NCI-H187 treated with DMSO at 0.1 percent for 48 hours (cell line): ENCODE measurements at places on chromosomes 4 and X.

DNA sequence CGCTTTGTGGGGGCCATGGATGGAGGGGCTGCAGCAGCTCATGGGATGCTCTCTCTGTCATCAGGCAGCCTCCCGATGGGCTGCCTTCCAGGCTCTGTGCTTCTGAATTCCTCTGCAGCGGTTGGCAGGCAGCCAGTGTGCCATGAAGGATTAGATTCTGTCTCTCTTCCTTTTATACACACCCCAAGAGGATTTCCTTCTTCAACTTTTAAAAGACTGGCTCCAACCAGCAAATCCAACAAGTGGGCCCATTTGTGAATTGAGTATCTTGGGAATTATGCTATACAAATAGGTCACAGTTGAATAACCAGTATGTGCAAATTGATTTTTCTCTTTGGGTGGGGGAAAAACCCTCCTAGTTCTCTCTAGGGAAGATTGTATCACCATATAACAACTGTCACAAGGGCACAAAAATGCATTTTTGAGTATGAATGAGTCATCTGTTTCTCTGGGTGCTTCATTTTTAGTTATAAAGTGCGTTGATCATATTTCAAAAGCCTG is 96.8 kb upstream of the FAT1 start:
- no peak for DNase-seq

- no peak for DNase-seq
These were observed 9.6 kb downstream of the ZAR1 start for GRCh38 chr4:48499551-48500066.

- DNase-seq: no peak
These were observed 96.5 kb downstream of the WWC2 start for GRCh38 chr4:183195534-183195933.

- no peak for DNase-seq
These were observed 321.2 kb upstream of the SPOCK3 start for GRCh38 chr4:167555338-167556022.

DNA sequence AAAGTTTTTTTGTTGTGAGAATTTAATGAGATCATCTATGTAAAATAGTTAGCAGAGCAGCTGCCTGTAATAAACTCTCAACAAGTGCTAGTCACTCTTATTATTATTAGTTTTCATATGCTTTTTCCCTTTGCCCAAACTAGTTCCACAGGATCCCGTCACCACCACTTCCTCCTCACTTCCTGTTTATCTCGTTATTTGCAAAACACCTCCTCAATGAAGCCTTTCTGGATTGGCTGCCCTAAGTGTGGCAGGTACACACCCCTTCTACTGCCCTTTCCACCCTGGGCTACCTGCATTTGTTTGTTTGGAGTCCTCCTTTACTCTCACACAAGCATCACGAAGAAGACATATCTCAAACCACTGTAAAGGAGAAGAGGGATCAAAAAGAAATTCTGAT is 54.4 kb upstream of the KLF3 start:
- DNase-seq: no peak

DNA sequence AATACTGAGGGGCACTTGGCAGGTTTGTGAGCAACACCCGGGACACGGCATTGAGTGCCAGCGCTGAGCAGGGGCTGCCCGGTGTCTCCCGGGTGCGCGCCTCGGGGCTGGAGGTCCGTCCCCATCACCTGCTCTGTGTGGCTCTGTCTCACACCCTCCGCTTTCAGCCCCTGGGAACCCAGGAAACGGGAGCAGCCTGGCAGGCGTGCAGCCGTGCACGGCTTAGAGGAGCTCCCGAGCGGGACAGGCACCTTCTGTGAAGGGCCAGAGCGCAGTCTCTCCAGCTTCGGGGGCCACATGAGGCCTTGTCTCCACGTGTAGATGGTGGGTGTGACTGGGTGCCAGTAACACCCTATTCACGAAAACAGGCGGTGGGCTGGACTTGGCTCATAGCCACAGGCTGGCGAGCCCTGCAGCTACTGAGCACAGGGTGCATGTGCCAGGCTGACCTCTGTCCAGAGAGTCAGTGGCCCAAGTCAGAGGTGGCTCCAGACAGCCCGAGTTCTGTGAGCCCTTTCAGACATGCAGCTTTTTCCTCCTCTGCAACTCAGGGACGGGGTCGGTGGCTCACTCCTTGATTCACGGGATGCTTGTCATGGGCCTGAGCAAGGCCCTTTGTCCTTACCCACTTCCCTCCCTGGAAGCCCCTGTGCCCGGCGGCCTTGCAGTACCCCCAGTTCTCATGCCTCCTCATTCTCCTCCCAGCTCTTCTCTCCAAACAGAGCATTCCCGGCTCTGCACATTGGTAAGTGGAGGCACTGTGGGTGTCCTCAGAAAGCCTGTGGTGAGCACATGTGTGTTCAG is 23.5 kb downstream of the UVSSA start:
- no peak for DNase-seq

- DNase-seq: no peak
These were observed 67.8 kb downstream of the SPCS3 start for GRCh38 chr4:176387571-176387970.
